ENCODE measurements at places on chromosomes 2 and 18.
A peak's percentile ranks its signal among the peaks of the same experiment; 100 is the strongest.

- DNase-seq = no peak
Observed at GRCh38 chr2:216348756-216349308, 23.5 kb downstream of the MARCHF4 start.

GRCh38 chr2:7281231-7282201 lies 364.3 kb downstream of the RNF144A start:
- DNase-seq = no peak

DNA sequence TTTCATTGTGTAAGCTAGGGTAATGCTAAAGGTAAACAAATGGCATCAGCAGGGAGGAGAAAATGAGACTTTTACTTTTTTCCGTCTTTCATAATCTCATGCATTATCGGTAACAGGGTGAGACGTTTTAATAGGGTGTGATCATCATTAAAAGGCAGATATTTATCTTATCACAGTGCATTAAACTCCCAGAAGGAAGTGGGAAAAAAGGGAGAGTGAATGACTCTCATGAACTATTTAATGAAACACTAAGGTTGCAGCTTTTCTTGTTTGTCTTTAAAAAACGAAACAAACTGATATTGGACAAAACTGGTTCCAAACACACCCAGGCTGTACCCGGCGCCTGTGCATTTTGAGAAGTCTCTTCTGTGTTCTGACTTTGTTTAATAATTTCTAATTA lies 1936.8 kb upstream of the PIK3C3 start:
- DNase-seq = no peak

GRCh38 chr2:241770185-241770935 lies 6.3 kb upstream of the GAL3ST2 start:
- no peak for DNase-seq

DNA sequence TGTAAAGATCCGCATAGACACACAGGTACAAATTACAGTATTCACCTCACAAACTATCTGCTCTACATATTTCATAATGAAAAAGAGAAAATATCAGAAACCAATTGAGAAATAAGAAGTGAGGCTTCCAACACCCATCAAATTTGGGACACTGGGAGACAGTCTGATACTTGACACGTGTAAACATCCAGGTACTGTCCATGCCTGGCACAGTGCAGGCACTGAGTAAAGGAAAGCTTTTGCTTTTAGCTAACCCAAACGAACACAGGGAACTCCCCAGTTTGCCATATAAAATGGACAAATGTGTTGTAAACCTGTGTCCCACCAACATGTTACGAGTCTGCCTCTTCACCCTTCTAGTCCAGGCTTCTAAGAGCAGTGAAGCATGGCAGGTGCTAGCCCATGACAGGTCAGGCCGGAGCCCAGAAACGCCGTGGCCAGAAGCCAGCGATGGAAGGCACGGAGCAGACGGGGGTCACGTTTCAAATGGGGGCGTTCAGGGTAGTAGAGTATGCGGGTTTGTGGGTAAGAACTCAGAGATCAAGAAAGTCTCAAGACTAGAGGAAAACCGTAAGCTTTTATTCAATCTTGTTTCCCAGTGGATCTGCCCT lies 27.0 kb downstream of the CDH2 start:
- DNase-seq = no peak

DNA sequence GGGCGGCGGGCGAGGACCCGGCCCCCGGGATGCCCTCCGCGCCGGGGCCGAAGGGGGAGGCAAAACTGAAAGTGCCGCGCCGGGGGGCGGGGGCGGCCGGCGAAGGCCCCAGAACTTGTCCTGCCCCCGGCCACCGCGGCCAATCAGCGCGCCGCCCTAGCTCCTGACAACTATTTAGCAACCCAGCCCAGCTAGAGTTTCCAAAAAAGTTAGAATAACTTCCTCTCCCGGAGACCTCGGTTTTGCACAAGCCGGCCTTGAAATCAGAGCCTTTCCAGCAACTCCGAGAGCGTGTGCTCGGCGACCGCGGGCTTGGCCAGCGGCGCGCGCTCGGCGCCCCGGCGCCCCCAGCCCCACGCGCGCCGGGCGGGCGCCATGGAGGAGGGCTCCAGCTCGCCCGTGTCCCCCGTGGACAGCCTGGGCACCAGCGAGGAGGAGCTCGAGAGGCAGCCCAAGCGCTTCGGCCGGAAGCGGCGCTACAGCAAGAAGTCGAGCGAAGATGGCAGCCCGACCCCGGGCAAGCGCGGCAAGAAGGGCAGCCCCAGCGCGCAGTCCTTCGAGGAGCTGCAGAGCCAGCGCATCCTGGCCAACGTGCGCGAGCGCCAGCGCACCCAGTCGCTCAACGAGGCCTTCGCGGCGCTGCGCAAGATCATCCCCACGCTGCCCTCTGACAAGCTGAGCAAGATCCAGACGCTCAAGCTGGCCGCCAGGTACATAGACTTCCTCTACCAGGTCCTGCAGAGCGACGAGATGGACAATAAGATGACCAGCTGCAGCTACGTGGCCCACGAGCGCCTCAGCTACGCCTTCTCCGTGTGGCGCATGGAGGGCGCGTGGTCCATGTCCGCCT lies at the start of gene TWIST2:
Gene TWIST2, plus strand, starts transcription at position 245 of the 850 bp plus-strand sequence. Its CDS starts 131 bp downstream, at position 376.
- peak; percentile 76 for DNase-seq

GRCh38 chr2:204127238-204127637 lies 190.7 kb downstream of the ICOS start:
- DNase-seq = no peak

DNA sequence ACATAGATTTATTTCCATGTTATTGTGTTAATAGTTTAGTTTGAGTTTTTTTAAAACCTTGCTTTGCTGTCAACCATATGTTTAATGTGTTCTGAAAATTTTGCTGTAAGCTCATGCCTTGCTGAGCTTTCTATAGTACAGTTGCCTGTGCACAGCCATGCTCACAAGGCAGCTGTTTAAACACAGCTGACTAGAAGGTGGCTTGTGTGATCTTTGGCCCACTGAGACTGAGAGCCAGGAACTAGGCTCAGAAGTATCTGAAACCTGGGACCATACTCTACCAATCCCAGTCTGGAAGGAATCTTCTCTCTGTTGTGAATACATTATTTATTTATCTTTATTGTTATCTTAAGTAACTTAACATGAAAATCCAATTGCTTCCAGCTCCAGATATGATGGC lies 350.5 kb downstream of the KIAA1328 start:
- no peak for DNase-seq

DNA sequence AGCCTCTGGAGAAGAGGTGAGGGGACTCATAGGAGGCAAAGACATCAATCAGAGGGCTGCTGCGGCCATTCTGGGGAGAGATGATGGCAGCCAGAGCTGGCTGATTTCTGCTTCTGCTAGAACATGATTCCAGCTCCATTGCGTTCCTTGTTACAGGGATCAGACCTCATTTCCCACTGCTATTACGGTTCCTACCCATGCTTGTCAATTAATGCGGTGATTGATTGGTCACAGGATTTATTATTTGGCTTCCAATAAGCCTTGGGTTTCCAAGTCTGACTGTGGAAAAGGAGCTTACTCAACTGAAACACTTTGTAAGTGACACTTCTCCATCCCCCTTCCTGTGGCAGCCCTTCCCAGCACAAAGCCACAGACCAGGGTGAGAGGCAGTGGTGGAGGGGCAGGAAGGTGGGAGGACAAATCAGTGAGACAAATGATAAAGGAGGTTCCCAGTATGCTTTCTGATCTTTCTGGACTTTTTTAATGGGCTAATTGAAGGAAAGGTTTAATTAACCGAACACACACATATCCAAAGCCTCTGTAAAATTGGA lies 26.8 kb upstream of the CTLA4 start:
- peak; percentile 7 for DNase-seq

DNA sequence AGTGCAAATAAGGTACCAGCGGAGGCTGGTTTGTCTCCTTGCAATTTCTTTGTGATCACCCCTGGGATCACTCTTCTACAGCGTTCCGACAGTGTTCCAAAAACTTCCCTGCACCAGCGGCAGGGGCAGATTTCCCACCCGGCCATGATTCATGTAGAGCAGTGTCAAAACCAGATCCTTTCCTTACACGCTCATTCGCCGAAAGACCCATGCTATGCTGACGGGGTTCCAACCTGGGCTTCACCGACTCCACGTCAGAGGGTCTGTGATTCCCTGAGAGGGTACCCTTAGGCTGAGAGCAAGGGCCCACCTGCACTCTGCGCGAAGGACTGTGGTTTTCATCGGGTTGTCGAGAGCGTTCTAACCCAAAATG lies 423 bp upstream of the TTC27 start:
- DNase-seq = peak; percentile 73

- no peak for DNase-seq
Observed at GRCh38 chr2:98137196-98137595, 50.2 kb downstream of the VWA3B start.

GRCh38 chr18:68865503-68865902 lies 67.6 kb downstream of the CCDC102B start:
- DNase-seq = no peak

DNA sequence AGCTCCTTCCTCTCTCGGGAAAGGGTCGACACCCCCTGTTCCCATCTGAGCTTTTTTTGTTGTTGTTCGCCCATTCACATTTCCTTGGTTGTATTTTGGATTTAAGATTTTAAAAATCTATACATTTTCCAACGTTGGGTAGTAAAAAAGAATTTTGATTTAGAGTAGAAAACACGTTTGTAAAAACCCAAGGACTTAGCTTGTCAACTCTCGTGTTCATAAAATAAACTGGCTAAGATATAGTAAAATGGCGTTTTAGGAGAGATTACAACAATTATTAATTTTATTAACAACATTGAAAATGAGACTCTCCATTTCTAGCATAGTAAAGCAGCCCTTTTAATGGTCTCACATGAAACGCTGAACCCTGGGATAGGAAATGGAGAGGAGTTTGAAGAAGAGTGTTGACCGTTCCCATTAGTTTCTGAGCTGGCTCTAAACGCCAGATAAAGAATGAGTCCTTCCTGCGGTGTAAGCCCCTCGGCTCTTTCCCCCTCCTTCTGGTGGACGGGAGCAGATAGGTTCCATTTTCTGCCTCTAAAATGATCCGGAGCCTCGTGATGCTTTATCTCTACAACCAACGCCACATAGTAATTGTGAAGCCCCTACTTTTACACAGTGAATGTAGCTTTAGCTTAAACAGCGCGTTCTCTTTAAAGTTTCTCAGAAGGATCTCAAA lies 24.0 kb upstream of the ZNF516 start:
- peak; percentile 61 for DNase-seq

GRCh38 chr2:32688541-32688940 lies 60.7 kb downstream of the TTC27 start:
- DNase-seq = no peak

GRCh38 chr18:40957533-40958070 lies 997.4 kb upstream of the PIK3C3 start:
- DNase-seq = peak; percentile 5

GRCh38 chr18:35549564-35549963 lies 32.0 kb upstream of the GALNT1 start:
- no peak for DNase-seq
